ENCODE measurements at places on chromosomes 4 and X.

DNA sequence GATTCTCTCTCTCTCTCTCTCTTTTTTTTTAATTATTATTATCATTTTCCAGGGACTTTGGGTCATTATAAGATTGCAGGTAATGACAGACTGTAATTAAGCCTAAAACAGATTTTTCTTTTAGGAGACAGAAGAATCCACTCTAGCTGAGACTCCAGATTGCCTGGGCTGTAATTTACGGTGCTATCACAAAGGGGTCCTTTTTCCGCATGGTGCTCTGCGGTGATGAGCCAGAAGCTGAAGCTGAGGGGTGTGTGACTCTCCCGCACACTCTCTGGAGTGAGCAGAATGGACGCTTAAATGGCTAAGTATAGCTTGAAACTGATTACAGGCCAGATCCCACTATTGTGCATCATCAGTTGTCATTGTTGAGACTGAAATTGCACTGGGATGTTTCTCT lies 50.0 kb downstream of the LGI2 start:
- no peak for DNase-seq

DNA sequence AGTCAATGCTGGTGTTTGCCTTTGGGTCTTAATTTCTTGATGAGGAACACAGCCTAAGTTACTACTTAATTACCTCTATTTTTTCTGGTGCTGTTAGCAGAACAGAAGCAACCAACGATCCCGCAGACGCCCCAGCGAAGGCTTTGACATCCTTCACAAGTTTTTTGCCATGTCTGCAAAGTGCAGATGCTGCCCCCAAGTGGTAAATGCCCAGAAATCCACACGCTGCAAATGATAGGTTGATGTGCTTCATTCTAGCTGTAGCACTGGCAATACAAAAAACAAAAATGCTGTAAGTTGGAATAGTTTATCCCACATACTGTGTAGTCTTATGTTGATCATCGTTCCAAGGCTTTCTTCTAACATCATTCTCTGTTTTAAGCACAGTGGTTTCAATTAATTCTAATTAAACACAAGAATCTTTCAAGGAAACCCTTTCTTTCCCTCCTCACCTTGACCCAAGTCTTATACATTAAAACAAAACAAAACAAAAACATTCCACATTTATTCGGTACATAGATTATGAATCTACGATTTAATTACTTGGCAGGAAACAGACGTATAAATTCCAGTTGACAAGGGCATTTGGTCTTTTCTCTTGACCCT lies 1.2 kb downstream of the PNPLA4 start:
- peak; percentile 56 for DNase-seq

GRCh38 chr4:162684998-162685397 lies 481.7 kb downstream of the NAF1 start:
- DNase-seq: no peak

DNA sequence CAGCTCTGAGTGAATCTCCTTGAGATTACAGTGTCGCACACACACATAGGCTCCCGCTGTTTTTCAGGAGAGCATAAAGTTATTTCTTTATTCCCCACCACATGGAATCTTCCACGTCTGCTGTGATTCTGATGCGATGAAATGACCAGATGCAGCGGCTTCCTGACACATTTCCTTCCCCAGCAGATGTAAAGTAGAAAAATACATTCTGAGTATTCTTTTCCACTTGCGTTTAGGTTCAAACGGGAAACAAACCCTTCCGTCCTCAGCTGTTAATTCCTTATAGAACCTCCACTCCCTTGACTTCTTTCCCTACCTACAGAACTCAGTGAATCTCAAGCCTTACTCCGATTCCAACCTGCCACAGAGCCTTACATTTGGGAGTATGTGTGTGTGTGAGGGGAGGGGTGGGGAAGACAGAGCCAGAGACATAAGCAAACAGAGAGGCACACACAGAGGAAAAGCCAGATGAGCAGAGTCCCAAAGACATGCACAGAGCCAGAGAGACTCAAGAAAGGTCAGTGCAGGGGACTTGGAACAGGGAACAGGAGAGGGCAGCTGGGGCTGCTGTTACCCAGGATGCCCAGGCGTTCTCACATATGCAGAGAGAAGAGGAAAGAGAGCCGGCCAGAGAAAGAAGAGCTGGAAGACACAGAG lies 47.3 kb downstream of the SETD7 start:
- DNase-seq: no peak

GRCh38 chr4:10716163-10716562 lies 31.6 kb upstream of the CLNK start:
- DNase-seq: no peak

DNA sequence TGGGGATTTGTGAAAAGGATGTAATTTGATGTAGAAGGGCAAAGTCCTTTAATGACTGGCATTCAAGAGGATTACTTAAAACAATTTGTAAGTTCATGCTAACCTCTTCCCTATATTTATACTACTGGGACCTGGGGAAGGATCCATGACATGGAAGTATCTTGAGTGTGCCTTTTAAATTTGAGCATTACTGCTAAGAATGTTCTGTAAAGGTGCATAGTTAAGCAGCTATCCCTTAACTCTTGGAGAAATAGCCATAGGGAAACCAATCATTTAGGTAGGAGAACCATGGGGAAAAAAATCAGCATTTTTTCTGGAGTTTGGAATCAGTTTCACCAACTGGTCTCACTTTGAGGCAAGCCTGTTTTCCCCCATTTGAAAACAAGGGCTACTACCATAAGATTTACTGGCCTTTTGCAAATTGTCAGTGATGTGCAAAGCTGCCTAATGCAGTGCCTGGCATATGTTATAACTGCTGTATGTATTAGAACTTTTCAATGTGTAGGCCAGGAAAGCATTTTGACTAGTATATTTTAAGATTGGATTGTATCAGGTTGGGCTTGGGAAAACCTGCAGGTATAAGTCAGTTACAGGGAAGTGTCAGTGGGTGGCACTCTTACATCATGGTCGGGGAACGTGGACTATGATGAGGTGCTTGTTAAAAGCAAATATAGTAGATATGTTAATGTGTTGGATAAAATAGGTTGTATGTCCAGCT lies 72.1 kb downstream of the PRSS12 start:
- peak; percentile 22 for DNase-seq

DNA sequence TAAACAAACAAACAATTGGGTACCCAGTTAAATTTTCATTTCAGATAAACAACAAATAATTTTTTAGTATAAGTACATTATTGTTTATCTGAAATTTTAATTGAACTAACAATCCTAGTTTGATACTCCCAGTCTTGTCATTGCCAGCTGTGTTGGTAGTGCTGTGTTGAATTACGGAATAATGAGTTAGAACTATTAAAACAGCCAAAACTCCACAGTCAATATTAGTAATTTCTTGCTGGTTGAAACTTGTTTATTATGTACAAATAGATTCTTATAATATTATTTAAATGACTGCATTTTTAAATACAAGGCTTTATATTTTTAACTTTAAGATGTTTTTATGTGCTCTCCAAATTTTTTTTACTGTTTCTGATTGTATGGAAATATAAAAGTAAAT lies 2.9 kb downstream of the CXCL8 start:
- DNase-seq: no peak

DNA sequence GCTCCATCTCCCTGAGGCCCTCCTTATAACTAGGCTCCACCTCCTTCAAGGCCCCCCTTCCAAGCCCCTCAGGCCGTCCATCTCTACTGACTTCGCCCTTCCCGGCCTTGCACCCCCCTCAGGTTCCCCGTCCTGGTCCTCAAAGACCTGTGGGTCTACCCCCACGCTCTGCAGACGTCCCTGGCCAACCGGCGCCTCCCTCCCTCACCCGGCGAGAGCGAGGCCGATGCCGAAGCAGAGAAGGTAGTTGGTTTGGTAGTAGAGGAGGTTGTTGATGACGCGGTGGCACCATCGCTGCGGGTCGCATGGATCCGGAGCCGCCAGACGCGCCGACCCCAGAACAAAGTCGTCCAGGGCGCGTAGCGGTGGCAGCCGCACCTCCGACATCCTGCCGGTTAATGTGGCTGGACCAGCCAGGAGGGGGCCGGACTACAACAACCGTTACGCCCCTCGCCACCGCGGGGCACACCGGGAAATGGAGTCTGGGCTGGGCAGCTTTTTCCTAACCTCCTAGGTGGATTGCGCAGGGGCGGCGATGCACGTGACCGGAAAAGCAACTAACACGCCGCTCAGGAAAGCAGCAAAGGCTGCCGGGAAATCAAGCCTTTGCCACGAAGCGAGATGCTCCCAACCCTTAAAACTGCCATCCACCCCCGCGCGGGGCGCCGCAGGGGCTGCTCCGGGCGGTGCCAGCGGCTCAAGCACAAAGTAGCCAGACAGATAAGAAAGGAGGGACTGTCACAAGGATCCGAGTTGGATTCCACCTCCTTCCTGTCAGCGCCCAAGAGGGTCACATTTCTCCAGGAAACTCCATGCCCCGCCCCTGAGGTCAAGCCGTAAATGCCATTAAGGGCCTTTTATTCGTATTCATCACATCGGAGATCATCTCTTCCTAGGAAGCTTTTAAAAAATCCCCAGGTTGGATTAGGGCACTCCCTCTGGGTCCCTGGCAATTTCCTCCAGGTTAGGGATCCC lies at the start of gene PRAF2:
Gene PRAF2 (minus strand): TSS at position 402 of the 975 bp plus-strand sequence. CDS start 15 bp downstream, at position 387.
- peak; percentile 89 for DNase-seq

DNA sequence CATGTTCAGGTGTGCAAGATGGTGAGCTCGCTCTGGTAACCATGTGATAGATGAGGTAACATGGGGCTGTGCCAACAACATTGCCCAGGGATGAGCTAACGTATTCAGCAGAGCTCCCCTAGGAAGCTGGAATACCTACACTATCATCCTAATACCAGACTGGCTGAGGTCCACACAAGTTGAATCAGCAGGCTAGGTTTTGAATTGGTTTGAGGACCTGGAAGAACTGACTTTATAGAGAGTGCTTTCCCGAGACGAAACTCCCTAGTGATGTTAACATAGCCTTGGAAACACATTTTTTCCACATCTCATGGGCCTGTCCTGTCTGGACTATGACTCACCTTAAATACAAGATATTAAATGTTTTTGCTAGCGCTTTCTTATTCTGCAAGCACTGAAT lies 56.7 kb downstream of the IGFBP7 start:
- no peak for DNase-seq

- no peak for DNase-seq
Observed at GRCh38 chr4:3741217-3742011, 24.8 kb upstream of the ADRA2C start.

DNA sequence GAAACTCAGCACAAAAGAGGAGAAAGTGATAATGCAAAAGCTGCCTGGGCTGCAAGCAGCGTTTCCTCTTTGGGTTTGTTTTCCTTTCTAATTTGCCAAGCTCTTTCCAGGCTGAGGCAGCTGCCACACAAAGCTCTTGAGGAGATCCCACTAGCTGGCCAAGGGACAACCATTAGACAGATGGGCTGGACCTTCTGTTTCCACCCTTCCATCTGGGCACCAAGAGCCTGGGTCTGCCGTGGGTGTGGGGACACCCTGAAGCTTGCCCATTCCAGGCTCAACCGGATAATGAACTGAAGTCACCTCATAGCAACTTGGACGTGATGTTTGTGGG lies 194.6 kb upstream of the C1QTNF7 start:
- DNase-seq: no peak

GRCh38 chr4:26067035-26067434 lies 153.0 kb downstream of the SMIM20 start:
- DNase-seq: no peak

- DNase-seq: no peak
Observed at GRCh38 chr4:183173580-183174526, 74.8 kb downstream of the WWC2 start.

GRCh38 chr4:183337833-183338232 lies 15.6 kb upstream of the CLDN24 start:
- no peak for DNase-seq

DNA sequence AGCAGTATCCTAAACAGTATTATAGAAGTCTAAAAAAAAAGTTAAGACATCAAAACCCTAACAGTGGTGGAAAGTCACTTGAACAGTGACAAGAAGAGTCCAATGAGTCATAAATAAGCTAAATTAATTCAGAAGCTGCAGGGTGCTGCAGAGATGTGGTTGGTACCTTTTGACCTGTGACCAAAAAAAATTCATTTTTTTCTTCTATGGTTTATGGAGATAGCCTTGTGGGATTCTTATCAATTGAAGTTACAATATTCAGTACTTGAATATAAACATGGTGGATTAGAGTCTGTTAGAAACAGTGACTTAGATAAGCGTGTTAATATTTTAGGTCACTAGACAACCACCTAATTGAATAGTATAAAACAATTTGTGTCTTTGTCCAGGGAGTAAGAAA lies 35.4 kb downstream of the CCSER1 start:
- no peak for DNase-seq

DNA sequence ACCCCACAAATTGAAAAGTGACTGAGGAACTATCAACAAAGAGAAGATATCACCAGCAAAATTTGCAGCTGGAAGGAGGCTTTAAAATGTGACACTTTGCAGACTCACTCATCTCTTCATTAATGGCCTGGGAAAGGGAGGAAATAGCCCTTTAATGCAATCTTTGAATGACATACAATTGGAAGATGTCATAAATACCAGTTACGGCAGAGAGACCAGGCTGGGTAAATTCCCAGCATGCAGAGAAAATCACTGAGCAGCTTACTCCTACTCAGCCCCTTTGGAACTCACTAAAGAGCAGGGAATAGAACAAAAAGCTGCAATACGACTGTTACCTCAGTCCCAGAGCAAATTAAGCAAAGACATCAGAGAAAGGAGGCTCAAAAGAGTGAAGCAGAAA lies 238.9 kb downstream of the HS3ST1 start:
- DNase-seq: no peak

GRCh38 chrX:69128588-69128987 lies 36.7 kb downstream of the PJA1 start:
- DNase-seq: no peak

- DNase-seq: no peak
Observed at GRCh38 chr4:19213388-19213787, 1038.3 kb upstream of the SLIT2 start.

DNA sequence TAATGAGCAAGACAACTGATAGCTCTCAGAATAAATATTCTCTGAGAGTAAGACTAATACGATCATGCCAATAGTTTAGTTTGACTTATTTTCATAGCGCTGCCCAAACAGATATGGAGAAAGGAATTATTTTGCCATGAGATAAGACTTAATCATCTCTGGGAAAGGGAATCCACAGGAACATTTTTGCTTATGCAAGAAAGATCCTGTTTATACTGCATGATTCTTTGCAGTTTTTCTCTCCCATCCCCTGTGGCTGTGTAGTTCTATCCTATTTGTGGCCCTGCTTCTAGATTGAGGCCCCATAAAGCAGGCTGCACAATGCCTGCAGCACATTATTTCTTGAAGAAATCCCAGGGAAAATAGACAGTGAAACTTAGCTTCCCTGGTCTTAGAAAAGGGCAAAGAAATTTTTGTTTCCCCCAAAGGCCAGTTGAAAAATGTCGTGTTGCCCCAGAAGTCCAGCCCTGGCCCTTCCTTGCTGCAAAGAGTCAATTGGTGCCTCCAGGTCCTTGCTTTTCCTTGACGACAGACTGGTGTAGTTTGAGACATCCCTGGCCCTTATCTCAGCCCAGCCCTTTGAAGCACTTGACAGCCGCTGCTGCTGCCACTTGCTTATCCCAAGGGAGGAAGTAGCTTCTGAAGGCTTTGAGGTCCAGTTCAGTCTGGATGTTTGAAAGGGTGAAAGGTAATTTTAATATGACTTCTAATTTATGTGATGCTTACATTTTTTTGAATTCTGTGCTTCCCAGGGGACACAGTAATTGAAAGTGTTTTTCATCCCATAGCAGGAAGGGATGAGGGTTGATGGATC lies 45.0 kb upstream of the SH3RF1 start:
- DNase-seq: no peak

GRCh38 chr4:177185151-177185550 lies 124.5 kb upstream of the NEIL3 start:
- no peak for DNase-seq
